ENCODE measurements at places on chromosomes 16 and 17.

DNA sequence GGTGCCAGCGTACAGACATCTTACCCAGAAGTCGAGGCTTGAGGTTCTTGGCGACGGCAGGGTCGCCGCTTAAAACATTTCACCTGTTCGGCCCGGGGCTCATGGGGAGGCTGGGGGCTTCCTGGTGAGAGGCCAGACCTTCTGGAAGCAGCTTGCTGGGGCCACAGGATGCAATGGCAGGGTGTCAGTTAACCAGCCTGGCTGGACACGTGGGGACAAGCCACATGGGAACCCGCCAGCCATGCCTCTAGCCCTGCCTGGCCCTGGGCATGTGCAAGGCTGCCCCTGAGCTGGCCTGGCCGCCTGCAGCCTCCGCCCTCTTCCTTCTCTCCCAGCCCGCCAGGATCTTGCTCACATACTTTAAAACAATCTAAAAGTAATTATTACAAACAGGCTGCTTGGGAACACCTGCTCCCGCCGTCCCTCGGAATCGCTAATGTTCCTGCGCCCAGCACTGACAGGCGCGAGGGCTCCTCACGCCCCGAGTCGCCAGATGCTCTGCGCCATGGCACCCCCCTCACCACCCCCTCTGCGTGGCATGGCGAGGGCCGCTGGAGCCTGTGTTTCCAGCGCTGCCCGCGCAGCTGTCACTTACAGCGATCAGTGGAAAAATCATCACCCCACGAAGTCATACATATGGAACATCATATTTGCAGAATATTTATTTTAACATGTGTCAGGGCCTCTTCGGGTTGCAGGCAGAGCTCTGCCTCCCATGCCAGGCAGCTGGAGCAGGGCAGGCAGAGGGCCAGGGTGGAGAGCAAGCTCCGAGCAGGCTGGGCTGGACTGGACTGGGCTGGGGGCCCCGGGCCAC lies 188.7 kb upstream of the GSE1 start:
- DNase-seq: no peak

DNA sequence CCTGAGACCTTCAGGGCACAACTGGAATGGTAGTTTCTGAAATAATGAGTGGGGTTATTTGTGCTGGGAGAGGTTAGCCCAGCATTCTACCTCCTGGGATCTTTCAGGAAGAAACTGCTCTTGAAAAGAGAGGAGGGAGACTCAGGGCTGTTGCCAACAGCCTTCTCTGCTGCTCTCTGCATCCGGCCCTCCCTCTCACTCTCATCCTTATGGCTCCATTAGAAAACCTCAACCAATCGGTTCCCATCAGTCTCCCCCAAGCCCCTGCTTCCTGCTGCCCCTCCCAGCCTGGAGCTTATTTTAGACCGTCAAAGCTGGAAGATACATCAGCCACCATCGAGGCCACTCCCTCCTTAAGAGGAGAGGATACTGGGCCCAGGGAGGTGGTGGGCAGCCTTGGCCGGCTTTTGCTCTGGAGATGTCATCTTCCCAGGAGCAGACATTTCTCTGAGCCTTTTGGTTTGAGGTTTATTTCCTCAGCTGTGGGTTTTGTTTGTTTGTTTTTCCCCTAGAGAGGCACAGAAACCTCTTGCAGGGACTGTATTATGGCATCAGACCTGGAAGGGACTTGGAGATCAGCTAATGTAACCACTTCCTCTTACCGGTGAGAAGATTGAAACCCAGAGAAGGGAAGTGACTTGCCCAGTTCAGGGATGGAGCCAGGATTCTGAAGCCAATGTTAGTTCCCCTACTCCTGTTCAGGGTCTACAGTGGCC lies 2.7 kb downstream of the MPRIP start:
- no peak for DNase-seq

- DNase-seq: no peak
Measured at GRCh38 chr17:55426851-55427586, 5.4 kb upstream of the MMD start.

GRCh38 chr16:31344712-31345111 lies 10.3 kb upstream of the ITGAX start:
- DNase-seq: no peak

DNA sequence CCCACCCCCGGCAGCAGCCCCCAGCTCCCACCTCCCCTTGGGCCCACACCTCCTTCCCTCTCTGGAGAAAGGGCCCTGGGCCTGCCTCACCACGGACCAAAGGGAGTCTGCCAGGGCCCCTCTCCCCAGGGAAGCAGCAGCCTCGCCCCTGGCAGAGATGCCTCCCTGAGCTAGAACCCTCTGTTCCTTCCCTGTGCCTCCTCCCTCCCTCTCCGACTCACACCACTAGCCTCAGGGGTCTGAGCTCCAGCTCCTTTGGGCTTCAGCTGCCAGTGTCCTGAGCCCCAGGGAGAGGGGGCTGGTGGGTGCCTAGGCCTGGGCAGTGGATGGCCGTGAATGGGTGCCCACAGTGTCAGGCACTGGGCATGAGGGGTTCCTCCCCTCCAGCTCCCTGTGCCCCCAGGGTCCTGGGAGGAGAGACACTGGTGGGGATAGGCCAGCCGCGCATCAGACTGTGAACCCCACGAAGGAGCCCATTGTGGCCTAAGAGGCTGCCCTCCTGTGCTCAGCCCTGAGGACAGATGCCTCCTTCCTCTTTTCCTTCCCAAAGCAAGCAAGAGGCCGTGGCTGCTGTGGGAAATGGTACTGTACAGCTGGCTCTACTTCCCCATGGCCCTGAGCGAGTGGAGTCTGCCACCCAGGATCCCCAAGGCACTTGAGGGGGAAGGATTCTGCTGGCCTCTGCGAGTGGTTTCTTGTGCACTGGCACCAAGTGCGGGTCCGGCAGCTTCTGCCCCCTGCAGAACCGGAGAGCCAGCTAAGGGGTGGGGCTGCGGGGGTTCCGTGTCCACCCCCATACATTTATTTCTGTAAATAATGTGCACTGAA lies 20.7 kb downstream of the MMP15 start:
- DNase-seq: no peak

DNA sequence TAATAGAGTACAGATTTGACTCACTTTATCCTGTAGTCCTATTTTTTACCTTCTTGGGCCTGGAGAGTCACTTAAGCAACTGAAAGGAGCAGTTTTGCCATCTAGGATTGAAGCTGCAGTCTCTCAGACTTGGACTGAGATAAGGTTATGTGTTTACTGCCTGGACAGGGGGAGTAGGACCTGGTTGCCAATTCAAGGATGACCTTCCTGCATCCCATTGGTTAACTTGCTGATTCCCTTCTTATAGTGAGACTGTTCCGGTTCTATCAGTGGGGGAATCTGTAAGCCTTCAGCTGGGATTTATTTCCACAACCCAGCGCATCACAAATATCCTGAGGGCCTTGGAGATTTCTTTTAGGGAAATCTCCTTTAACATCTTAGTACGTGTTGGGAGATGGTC lies 2.9 kb downstream of the UBN1 start:
- DNase-seq: no peak

DNA sequence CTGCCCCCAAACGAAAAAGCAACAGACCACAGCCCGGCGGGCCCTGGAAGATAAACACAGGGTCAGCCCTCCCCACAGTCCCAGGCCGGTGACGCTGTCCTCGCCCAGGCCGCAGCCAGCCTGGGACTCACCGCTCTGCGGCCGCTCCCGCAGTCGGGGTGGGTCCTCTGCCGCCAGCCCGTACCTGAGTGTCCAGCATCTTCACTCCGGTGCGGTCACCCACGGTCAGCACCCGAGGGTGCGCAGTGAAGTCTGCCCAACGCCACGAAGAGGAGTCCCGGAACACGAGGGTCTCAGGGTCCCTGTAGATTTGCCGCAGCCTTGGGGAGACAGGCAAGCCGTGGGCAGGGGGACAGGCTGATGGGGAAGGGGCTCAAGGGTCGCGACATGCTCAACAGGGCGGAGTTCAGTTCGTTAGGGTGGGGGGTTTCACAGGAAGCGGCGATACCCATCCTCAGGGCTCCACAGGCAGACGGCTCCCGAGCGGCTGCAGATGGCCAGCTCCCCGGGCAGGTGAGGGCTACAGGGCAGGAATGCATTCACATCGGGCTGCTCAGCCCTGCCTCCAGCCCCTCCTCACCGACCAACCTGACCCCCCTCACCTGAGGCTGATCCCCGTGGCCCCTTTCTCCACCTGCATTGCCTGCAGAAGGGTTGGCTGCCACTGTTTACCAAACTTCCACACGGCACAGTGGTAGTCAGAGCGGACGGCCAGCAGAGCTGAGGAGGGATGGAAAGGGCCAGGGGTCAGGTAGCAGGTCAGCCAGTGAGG lies 5.5 kb downstream of the TAF1C start:
- no peak for DNase-seq

GRCh38 chr17:39364236-39365025 lies 37.0 kb downstream of the FBXL20 start:
- no peak for DNase-seq

- no peak for DNase-seq
Measured at GRCh38 chr17:40105861-40106759, 5.7 kb upstream of the NR1D1 start.

DNA sequence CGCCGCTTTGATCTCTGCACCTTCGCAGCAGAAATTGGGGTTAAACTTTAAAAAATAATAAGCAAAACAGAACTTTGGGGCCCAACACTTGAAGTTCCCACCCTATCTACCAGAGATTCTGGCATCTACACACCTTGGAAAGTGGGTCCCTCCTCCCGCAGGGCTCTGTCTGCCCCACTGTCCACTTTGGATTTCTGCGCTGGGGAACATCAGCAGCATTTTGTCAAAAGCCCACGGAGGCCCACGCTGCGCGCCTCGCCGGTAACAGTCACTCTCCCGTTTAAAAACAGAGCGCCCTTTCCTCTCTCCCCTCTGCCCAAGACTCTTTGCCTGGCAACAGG lies 725 bp upstream of the WNT9B start:
- no peak for DNase-seq

GRCh38 chr17:17844079-17844478 lies 7.3 kb upstream of the SREBF1 start:
- DNase-seq: no peak

GRCh38 chr17:38667099-38667786 lies 7.5 kb downstream of the EPOP start:
- DNase-seq: peak; percentile 78

DNA sequence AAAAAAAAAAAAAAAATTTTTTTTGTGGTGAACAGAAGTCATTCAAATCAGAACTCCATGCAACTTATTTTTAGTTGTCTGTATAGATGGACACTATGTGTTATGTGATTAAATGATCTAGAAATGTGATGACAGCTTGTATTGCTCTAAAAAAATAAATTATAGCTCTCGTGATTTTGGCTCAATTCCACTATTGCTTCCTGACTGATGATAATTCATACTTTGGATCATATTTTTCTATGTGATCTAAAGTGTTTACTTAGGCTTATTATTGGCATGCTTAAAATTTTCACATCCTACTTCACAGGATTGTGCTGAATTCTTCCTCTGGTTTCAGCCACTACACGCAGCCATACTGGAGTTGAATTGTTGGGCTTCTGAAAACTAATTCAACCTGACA lies 76.8 kb downstream of the RPGRIP1L start:
- no peak for DNase-seq
